ENCODE measurements at places on chromosomes 16 and 17.

GRCh38 chr16:80702696-80703095, 101.7 kb downstream of the CDYL2 start:
- DNase-seq = no peak

- no peak for DNase-seq
Measured at GRCh38 chr16:67105246-67105645, 4.5 kb upstream of the PHAF1 start.

GRCh38 chr17:61469949-61470348, 17.7 kb downstream of the TBX4 start:
- DNase-seq = no peak

DNA sequence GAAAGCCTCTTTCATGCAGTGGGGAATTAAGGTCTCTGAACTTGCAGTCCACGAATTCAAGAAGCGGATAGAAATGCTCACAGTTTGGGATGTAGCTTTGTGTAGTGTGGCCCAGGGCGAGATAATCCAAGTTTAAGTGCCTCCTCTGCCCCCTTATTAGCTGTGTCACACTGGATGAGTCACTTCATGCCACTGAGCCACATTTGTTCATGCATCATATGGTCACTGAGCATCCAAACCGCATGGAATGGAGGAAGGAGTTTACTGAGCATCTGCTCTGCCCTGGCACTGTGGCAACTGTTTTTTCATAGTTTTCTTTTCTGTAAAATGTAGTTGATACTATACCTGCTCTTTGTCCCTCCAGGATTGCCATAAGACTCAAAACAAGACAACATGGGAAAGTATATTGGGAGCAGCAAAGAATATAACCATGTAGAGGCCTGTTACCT, 15.1 kb upstream of the DHX8 start:
- no peak for DNase-seq

- no peak for DNase-seq
Measured at GRCh38 chr16:68244481-68244902, 681 bp upstream of the PLA2G15 start.

GRCh38 chr17:20987511-20987910, 55.3 kb downstream of the USP22 start:
- DNase-seq = no peak

DNA sequence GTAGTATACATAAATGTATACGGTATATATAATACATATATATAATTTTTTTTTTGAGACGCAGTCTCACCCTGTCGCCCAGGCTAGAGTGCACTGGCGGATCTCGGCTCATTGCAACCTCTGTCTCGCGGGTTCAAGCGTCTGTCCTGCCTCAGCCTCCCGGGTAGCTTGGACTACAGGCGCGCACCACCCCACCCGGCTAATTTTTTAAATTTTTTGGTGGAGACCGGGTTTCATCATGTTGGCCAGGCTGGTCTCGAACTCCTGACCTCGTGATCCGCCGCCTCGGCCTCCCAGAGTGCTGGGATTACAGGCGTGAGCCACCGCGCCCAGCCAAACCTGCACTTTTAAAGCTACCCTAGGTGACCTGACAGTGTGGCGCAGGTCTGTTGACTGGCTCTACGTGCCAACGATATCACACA, 745 bp downstream of the PAM16 start:
- DNase-seq = no peak

GRCh38 chr17:12800855-12801365, 11.6 kb downstream of the ARHGAP44 start:
- DNase-seq = no peak

DNA sequence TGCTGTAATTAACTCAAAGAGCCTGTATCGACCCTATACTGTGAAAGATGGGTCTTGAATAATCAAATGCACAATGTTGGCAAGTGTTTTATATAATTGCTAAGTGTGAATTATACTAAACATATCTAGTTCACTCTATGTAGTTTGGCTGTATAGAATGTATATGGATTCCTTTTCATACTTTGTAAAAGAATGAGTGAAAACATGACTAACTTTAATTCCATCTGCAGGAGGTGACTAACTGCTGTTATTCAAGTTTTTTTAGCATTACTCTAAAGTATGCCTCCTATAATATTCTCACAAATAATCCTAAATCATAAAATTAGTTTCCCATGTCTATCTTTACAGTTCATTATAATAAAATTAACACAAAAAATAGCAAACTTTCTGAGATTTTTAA, 394.0 kb upstream of the MON1B start:
- no peak for DNase-seq

- no peak for DNase-seq
Measured at GRCh38 chr16:76114681-76115080, 162.5 kb upstream of the CNTNAP4 start.

DNA sequence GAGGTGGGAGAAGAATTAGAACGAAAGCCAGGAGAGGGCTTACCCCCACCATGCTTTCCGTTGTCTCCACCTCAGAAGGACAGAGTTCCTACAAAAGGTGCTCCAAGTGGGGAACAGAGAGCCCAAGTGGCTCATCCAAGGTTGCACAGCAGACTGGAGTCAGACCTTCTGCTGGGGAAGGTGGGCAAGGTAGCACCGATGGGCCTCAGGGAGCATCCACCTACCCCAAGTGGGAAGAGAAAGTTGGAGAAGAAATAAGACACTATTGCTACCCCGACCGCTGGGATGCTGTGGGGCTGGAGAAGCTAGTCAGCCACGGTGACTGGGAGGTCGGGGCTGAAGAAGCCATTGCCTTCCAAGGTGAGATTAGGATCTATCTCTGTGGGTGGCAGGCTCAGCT, 21.5 kb downstream of the UNC119 start:
- no peak for DNase-seq

- DNase-seq = peak; percentile 77
Measured at GRCh38 chr17:48618256-48618896, 3.3 kb upstream of the HOXB8 start.

DNA sequence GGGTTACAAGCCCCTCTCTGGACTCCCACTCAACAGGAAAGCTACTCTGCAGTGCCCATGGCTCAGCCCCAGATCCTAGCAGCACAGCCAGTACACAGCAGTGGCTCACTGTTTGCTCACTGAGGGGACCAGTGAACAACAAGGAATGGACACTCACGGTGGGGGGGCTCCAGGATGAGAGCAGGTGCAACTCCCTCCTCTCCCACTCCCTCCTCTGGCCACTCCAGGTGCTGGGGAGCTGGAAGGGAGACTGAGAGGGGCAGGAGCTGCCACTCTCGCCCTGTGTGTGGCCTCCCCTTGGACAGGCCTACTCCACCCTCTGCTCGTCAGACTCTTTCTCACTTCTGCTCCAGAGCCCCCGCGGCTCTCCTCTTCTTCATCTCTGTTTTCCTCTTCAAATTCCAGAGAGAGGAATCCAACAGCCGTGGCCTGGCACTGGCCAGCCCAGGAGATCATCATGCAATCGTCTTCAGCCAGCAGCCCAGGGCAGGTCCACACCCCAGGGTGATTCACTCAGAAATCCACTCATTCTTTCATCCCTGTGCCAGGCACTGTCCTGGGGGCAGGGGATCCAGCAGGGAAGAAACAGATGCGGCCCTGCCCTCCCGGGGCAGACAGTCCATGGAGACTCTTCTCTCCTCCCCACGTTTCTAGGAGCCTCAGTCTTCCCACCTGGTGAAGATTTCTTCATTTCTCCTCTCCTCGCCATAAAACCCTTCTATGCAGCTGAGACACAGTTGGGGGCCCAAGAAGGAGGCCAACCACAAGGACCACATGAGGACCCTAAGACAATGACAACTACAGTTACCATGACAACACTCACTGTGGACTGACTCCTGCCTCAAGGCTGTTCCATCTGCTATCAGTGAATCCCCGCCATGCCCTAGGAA, 30.7 kb downstream of the CFAP20 start:
- DNase-seq = no peak

All from activated B cell treated with CpG ODN at 0.5 μM for 24 hours (primary cell).